Right ventricle myocardium inferior (tissue), 1 donor: ENCODE measurements at places on chromosomes 3 and 15. TPM values are rescaled to one million over a fixed set of nuclear protein-coding genes. Genes with fewer than 3 reads are reported as not detected.

Gene GALNT15
- 5.8 TPM for total RNA-seq

Gene FSTL1
- 217 TPM for total RNA-seq

Gene GNB4
- total RNA-seq = 15.8 TPM

Gene CHRM5
- not detected for total RNA-seq

Gene CRYGS
- 1.2 TPM for total RNA-seq

Gene SMCO1
- total RNA-seq = 78.6 TPM

Gene TMA7
- 251 TPM for total RNA-seq

Gene VGLL3
- 4.5 TPM for total RNA-seq

Gene ARHGEF3
- total RNA-seq = 19.0 TPM

Gene CLRN1
- total RNA-seq = not detected

Gene KLF15
- 33.0 TPM for total RNA-seq

Gene PPARG
- total RNA-seq = 25.7 TPM

Gene SNX22
- 7.4 TPM for total RNA-seq

Gene RAB27A
- 6.1 TPM for total RNA-seq

Gene MAGEL2
- not detected for total RNA-seq

Gene ISLR
- 13.8 TPM for total RNA-seq

Gene CAMP
- total RNA-seq = 1.5 TPM

Gene VEPH1
- 0.41 TPM for total RNA-seq

Gene FAIM
- 3.7 TPM for total RNA-seq

Gene NOX5
- total RNA-seq = not detected

Gene SOX14
- not detected for total RNA-seq

Gene IGSF10
- total RNA-seq = 3.0 TPM

Gene SKOR1
- total RNA-seq = not detected

Gene SLC22A13
- total RNA-seq = not detected

Gene MYEF2
- total RNA-seq = 8.7 TPM

Gene CILP
- 15.7 TPM for total RNA-seq

Gene MORC1
- total RNA-seq = not detected

Gene LRTM1
- total RNA-seq = not detected

Gene GXYLT2
- total RNA-seq = 9.8 TPM

Gene RHOV
- not detected for total RNA-seq

Gene FGF12
- total RNA-seq = 340 TPM

Gene KNG1
- 0.62 TPM for total RNA-seq

Gene SERINC4
- total RNA-seq = 0.30 TPM

Gene TMEM212
- total RNA-seq = not detected

Gene CLDN1
- 0.46 TPM for total RNA-seq

Gene NR2E3
- total RNA-seq = not detected

Gene EFCAB12
- not detected for total RNA-seq

Gene TICRR
- total RNA-seq = 0.16 TPM

Gene RETNLB
- not detected for total RNA-seq

Gene TUSC7
- not detected for total RNA-seq

Gene PGBD4
- total RNA-seq = 1.8 TPM

Gene SATB1
- total RNA-seq = 41.6 TPM
